ENCODE measurements at places on chromosomes 5 and 9.
A peak's percentile ranks its signal among the peaks of the same experiment; 100 is the strongest.

DNA sequence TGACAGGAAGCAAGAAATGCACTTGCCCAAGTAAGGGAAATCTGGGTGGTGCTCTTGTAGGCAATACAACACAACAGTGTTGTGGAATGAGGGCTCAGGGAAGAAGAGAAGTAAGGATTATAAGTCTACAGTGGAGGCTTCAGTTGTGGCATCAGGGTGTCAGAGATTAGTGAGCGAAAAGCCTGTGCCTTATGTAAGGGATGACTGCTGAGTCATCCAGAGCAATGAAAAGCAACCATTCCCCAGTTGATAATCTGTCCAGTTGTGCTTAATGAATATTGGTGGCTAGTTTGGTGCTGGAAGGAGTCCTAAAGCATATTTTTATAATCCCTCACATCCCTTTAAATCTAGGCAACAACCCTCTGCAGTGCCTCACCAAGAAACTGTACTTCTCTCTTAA is 42.0 kb downstream of the FBXO38 start:
- peak; percentile 0 for DNase-seq

DNA sequence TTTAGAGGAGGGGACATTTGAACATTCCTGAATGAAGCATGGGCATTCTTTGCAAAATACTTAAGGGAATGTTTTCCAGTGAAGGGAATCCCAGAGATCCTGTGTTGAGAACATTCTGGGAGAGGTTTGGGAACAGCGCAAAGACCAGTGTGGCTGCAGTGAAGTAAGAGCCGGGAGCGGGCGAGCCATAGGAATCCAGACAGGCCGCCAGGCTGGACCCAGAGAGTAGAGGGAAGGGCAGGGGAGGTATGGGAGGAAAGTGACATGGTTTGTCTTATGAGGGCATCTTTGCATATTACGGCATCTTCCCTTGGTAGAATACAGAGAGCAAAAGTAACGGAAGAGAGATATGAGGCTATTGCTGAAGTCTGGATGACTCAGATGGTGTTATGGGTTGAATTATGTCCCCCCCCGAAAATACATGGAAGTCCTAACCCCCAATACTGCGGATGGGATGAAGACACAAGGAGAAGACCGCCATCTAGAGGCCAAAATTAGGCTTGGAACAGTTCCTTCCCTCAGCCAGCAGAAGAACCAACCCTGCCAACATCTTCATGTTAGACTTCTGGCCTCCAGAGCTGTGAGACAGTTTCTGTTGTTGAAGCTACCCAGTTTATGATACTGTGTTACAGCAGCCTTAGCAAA is 268.2 kb downstream of the MAST4 start:
- DNase-seq, result peak; percentile 77

- DNase-seq, result peak; percentile 5
These were observed 272.2 kb downstream of the PRELID2 start for GRCh38 chr5:145562931-145563330.

- DNase-seq, result no peak
These were observed 174.8 kb downstream of the MCTP1 start for GRCh38 chr5:95110118-95110517.

GRCh38 chr9:90860382-90860781 is 58.8 kb downstream of the SYK start:
- no peak for DNase-seq

DNA sequence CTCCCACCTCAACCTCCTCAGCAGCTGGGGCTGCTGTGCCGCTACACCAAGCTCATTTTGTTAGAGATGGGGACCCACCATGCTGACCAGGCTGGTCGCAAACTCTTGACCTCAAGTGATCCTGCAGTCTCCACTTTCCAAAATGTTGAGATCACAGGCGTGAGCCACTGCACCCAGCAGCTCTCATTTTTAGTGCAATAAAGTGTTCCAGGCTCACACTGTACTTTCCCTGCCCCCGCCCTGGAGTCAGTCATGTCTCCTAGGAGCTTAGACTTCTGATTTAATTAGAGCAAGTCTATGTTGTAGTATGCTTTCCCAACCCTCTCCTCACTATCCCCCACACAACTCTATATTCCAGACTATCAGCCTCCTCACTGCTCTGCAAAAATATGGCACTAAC is 238.0 kb upstream of the ACTBL2 start:
- DNase-seq, result no peak

GRCh38 chr5:54446379-54446732 is 9.1 kb upstream of the HSPB3 start:
- peak; percentile 6 for DNase-seq

GRCh38 chr9:134040781-134041648 is 15.7 kb downstream of the BRD3OS start:
- no peak for DNase-seq

DNA sequence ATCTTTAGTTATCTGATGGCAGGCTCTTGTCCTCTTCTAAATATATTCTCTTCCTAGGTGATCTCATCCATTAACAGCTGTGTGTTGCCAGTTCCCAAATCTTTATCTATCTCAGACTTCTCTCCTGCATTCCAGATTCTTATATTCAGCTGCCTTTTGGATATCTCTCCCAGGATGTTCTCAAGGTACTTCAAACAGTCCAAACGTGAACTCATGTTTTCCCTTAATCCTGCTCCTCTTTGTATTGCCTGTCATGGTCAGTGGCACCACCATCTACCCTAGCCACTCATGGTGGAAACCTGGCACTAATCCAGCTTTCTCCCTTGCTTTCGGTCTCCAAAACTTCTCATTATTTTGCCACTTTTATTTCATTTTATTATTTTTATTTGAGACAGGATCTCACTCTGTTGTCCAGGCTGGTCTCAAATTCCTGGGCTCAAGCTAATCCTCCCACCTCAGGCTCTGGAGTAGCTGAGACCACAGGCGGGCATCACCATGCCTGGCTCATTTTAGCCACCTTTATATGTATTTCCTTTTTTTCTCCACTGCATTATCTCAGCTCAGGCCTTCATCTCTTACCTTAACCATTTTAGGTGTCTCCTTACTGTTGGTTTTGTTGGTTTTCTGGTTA is 3.8 kb downstream of the ZFYVE16 start:
- DNase-seq, result no peak

GRCh38 chr9:72855890-72856523 is 96.8 kb downstream of the ALDH1A1 start:
- DNase-seq, result no peak

GRCh38 chr5:15475367-15475766 is 24.6 kb upstream of the FBXL7 start:
- no peak for DNase-seq

- DNase-seq, result no peak
These were observed 1152.0 kb upstream of the ACO1 start for GRCh38 chr9:31232485-31232884.

GRCh38 chr9:73259086-73259696 is 107.5 kb downstream of the ANXA1 start:
- DNase-seq, result no peak

DNA sequence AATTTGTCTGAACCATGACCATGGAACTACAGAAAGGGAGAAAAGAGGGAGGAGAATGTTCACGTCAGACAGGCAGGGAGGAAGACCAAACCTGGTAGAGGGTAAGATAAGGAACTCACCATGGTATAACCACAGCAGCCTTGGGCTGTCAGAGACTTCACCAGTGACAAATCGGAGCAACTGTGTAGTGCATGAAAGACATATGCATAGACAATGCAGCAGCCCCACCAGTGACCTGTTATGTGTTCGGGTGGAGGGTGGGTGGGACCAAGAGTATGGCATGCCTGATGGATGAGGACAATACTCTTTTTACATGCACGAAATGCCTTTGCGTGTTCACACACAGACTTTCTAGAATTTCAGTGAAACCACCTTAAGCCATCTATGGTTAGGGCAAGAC is 221.8 kb upstream of the RASEF start:
- DNase-seq, result no peak

GRCh38 chr9:137168904-137169856 is 671 bp downstream of the LRRC26 start:
- DNase-seq, result peak; percentile 17

DNA sequence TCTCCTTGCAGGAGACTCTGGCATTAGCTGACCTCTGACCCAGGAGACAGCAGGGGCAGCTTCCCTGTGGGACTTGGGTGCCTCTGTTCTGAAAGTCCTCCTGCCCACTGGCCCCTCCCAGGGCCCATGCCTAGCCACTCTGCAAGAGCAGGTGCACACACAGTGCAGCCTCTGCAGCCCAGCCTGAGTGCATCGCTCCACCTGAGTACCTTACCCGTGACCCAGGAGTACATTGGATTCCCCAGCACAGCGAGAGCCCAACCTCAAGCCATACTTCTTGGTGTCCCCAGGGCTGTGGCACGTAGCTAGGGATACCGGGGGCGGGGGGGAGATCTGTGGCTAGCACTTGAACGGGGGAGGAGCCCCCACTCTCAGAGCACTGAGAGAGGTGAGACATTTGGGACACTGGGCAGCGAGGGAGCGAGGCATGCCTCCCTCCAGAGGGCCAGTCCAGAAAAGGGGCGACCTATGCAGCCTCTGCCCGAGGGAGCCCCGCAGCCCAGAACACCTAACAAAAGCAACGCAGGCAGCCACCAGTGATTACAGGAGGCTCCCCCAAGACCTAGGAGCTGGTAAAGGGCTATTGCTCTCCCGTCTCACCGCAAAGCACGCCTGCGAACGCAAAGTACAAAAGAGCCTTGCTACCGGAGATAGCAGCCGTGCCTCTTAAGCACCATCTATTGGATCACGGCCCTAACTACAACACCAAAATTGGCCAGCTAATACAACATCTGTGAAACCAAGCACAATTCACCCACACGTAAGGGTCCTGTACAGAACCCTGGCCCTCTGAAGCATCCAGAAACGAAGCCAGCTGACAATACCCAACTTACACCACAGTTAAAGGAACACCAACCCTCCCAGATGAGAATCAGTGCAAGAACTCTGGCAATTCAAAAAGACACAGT is 826 bp upstream of the PRDM9 start:
- DNase-seq, result peak; percentile 10

DNA sequence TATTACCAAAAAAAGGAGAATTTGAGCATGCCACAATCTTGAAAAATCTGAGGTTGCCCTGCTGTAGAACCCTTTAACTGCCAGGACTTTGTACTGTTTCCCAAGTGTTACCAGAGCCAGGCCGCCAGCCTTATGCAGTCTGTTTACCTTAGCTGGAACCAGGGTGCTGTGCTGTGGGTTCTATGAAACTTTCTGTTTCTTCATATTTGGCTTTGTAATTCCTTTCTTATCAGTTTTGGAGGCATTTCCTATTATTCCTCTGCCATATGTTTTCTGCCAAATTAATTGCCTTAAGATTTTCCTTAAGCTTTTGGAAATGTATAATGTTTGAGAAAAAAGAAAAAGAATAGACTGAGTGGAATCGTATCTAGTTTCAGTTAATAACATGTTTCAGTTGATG is 2.1 kb downstream of the S1PR3 start:
- no peak for DNase-seq

GRCh38 chr5:154478224-154478565 is at the start of gene HAND1:
Gene HAND1, minus strand, starts transcription at chr5:154478227. Its CDS starts 219 bp downstream, at chr5:154478008.
- peak; percentile 65 for DNase-seq

DNA sequence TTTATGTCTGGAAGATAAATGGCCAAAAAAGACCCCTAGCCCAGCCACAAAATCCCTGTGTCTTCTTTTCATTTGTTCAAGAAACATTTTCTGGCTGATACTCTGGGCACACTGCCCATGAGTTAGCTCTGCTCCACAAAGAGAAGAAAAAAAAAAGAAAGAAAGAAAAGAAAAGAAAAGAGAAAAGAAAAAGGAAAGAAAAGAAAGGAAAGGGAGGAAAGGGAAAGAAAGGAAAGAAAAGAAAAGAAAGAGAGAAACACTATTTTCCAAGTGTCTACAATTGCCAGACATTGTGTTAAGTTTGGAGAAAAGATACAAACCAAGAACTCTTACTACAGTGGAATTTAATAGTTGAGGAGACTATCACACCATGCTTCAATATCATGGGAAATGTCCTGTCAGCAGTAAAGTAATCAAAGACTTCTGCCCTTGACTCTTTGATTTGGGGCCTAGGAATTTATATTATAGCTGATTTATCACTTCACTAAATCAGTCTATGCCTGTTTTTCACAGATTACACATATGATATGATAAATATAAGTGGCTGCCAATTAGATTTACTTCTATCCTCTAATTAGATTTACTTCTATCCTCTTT is 3.0 kb downstream of the TRMO start:
- no peak for DNase-seq

- no peak for DNase-seq
These were observed 29.1 kb upstream of the TCF7 start for GRCh38 chr5:134085411-134085810.

DNA sequence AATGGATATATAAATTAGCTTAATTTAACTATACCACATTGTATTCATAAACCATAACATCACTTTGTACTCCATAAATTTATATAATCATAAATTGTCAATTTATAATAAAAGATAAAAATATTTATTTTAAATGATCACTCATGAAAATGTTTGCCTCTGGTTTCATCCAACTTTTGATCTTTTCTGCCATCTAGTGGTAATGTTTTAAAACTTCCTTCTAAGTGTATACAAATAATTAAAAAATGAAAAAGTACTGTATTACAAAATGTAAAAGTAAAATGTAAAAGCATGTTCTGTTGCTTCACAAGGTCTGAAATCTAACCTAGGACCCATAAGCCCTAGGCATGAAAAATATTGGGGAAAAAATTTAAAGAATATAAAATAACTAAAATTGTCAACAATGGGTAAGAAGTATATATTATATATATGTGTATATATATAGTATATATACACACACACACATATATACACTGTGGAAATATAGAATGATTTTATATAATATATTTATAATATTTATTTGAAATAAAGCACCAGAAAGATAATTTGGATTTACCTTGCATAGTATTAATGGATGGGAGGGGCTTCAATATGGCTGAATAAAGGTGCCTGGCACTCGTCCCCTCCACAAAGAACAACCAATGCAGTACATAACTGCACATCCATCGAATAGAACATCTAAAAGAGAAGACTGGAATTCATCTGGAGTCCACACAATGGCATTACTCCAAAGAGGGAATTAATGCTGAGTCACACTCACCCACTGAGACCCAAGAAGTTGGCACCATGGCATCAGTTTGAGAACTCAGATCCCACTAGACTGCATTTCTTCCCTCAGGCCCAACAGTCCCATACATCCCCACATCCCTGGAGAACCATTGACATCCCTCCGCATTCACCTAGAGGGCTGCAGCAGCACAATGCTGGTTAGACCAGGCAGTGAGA is 32.5 kb downstream of the ANXA1 start:
- DNase-seq, result peak; percentile 48

DNA sequence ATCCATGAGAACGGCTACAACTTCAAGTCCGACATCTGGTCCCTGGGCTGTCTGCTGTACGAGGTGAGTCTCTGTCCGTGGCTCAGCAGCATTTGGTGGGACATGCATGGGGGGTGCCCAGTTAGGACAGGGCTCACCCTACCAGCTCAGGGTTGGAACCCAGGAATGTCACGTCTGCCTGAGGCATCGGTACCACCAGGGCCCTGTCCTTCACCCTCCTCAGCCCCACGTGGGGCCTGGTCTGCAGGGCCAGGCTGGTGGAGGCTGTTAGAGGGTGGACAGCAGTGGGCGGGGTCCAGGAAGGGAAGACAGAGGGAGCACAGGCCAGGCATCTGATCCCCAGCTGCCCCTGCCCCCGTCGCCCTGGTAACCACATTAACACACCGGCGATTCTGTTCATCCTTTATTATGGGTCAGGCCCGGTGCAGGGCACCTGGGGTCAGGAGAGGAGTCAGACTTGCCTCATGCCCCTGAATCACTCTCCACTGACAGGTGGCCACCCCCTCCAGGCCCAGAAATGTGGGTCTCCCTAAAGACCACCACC is 75.6 kb downstream of the PSMB7 start:
- no peak for DNase-seq

GRCh38 chr9:135670721-135671590 is 7.8 kb downstream of the LCN9 start:
- no peak for DNase-seq

All from fibroblast of skin of right biceps (primary cell).